Activated CD4-positive, alpha-beta memory T cell treated with anti-CD3 and anti-CD28 coated beads, Interleukin-2, amount 10 ng/mL, durations not matched to agents 7 days and 5 days (primary cell): ENCODE measurements at places on chromosomes 1 and 21. TPM values are rescaled to one million over a fixed set of nuclear protein-coding genes. Genes with fewer than 3 reads are reported as not detected.

DNAJC16 gene
- 17.3 TPM for total RNA-seq

GPR37L1 gene
- not detected for total RNA-seq

PRMT2 gene
- 102 TPM for total RNA-seq

SPATA46 gene
- not detected for total RNA-seq

KRTAP27-1 gene
- not detected for total RNA-seq

C1orf94 gene
- total RNA-seq = not detected

ARHGAP30 gene
- 331 TPM for total RNA-seq

RAB3B gene
- 0.08 TPM for total RNA-seq
